ENCODE measurements at places on chromosomes 7 and 10.

DNA sequence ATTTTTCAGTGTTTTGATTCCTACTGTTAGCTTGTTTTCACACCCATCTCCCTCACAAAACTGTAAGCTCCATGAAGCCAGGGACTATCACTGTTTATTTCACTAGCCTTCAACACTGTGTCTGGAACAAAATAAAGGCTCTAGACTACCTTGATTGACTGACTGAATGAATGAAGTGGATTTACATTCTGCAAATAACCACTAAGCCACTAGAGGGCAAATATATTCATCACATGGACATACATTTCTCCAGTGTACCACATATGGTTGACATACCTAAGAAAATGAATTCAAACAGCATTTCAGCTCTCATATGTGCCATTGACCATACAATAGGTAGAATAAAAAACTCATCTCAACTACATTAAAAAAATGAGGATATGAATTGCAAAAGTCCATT lies 185.9 kb downstream of the RAB11FIP2 start:
- H3K4me1 ChIP-seq = no peaks in the 10 kb centered on the region
- H3K4me3 ChIP-seq = no peak overlapping the region
- H3K27me3 ChIP-seq = peaks cover 2% of the 10 kb centered on the region
- DNase-seq = no peak

DNA sequence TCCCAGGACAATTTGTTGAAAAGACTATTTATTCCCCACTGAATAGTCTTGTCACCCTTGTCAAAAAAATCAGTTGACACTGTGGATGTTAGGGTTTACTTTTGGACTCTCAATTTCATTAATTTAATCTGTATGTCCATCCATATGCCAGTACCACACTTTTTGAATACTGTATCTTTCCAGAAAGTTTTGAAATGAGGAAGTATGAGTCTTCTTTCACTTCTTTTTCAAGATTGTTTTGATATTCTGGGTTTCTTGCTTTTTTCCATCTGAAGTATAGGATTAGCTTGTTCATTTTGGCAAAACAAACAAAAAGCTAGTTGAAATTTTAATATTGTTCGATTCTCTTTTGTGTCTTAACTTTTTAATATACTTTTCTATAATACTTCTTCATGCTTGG lies 21.7 kb downstream of the KLHDC10 start:
- no peaks in the 10 kb centered on the region for H3K36me3 ChIP-seq
- H3K4me1 ChIP-seq = no peaks in the 10 kb centered on the region
- H3K4me3 ChIP-seq = no peak overlapping the region
- no peak overlapping the region for H3K27ac ChIP-seq

GRCh38 chr7:50227726-50228125 lies 76.8 kb upstream of the IKZF1 start:
- DNase-seq = no peak
- no peaks in the 10 kb centered on the region for H3K36me3 ChIP-seq
- H3K27me3 ChIP-seq = no peaks in the 10 kb centered on the region
- H3K27ac ChIP-seq = peak overlapping the region; percentile 40
- peaks cover 7% of the 10 kb centered on the region for H3K4me1 ChIP-seq

DNA sequence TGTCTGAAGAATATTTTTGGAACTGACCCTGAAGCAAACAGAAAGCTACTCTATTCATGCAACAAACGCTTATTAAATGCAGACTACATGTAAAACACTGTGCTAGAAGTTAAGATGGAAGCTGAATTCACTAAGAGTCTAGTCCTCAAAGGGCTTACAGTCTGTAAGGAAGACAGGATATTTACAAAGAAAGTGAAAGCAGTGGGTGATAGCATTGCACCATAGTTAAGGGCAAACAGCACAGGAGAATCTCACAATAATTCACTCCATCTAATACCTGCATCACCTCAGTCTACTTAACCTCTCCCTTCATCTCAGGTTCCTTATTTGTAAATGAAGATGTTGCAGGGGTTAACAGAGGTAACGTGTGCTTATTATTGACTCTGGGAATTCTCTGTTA lies 360.0 kb upstream of the AOAH start:
- no peak for DNase-seq
- H3K27me3 ChIP-seq = no peaks in the 10 kb centered on the region
- H3K27ac ChIP-seq = no peak overlapping the region

GRCh38 chr10:48885376-48885775 lies 54.3 kb downstream of the LRRC18 start:
- H3K4me1 ChIP-seq = no peaks in the 10 kb centered on the region
- no peak overlapping the region for H3K27ac ChIP-seq
- DNase-seq = no peak
- no peaks in the 10 kb centered on the region for H3K36me3 ChIP-seq
- H3K27me3 ChIP-seq = peaks cover 12% of the 10 kb centered on the region

- H3K27ac ChIP-seq = no peak overlapping the region
- DNase-seq = no peak
- no peaks in the 10 kb centered on the region for H3K36me3 ChIP-seq
- H3K4me3 ChIP-seq = no peak overlapping the region
Observed at GRCh38 chr7:124426621-124427020, 339.0 kb downstream of the GPR37 start.

DNA sequence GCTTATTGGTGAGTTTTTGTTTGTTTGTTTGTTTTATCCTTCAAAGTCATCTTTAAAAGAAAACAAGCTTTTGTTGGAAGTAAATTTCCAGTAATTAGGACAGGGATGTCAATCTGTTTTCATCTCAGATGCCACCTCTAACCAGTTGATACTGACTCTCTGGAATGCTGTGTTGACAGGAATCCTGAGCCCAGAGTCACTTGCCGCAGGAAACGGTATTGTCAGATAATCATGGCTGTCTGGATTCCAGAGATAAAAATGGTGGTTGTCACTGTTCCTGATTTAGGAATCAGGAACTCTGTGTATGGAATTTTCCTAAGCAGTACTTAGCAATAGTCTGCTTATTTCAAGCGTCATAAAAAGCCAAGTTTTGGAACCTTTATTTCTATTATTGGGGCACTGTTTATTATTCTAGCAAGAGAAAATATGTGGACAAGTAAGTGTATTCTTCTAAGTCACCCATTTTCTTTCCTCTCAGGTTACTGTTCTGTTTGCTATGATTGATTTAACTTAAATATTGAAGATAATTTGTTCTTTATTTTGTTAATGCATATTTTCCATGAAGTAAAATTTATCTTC lies 39.2 kb downstream of the CDC123 start:
- no peaks in the 10 kb centered on the region for H3K27me3 ChIP-seq
- H3K4me1 ChIP-seq = no peaks in the 10 kb centered on the region
- no peak overlapping the region for H3K4me3 ChIP-seq
- H3K27ac ChIP-seq = no peak overlapping the region
- H3K36me3 ChIP-seq = peaks cover 68% of the 10 kb centered on the region
- DNase-seq = no peak

GRCh38 chr7:47939425-47940036 lies 8.7 kb downstream of the PKD1L1 start:
- H3K27me3 ChIP-seq = no peaks in the 10 kb centered on the region
- no peak overlapping the region for H3K4me3 ChIP-seq
- no peaks in the 10 kb centered on the region for H3K4me1 ChIP-seq
- H3K27ac ChIP-seq = no peak overlapping the region
- no peaks in the 10 kb centered on the region for H3K36me3 ChIP-seq
- DNase-seq = no peak

DNA sequence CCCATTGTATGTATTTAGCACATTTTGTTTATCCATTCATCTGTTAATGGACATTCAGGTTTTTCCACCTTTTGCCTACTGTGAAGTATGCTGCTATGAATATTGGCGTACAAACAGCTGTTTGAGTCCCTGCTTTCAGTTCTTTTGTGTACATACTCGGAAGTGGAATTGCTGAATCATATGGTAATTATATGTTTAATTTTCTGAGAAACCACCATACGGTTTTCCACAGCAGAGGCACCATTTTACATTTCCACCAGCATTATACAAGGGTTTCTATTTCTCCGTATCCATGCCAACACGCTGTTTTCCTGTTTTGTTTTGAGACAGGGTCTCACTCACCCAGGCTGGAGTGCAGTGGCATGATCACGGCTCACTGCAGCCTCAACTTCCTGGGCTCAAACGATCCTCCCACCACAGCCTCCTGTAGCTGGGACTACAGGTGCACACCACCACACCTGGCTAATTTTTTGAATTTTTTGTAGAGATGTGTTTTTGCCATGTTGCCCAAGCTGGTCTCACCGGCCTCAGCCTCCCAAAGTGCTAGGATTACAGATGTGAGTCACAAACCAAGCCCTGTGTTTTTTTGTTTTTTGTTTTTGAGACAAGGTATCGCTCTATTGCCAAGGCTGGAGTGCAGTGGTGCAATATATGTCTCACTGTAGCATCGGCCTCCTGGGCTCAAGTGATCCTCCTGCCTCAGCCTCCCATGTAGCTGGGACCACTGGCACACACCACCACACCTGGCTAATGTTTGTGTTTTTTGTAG lies 22.1 kb upstream of the FBXW4 start:
- no peak overlapping the region for H3K4me3 ChIP-seq
- H3K27me3 ChIP-seq = peaks cover 5% of the 10 kb centered on the region
- no peak for DNase-seq
- H3K36me3 ChIP-seq = no peaks in the 10 kb centered on the region
- no peak overlapping the region for H3K27ac ChIP-seq

DNA sequence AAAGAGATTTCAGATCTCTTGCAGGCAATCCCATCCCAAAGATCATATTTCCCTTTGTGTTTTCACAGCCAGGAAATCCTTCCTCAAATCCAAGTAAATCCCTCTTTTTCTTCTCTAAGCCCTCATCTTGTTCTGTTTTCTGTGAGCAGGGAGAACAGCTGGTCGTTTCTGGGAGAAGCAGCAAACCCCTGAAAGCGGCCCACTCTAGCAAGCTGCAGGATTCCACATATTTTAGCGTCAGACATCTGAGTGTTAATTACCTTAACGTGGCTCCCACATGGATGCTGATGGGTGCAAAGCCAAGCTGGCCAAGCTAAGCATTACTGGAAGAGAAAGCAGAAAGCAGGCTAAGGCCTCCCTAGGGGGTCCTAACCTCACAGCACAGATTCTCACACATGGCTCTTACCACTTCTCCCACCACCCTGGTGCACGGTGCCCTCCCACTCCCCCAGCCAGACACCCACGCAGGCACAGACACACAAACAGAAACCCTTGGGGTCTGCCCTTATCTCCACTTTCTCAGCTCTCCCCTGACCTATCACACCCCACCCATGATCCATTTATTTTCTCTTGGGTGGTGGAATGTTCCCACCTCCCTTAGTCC lies 551.0 kb upstream of the AUTS2 start:
- no peaks in the 10 kb centered on the region for H3K27me3 ChIP-seq
- H3K27ac ChIP-seq = no peak overlapping the region
- no peaks in the 10 kb centered on the region for H3K4me1 ChIP-seq
- H3K36me3 ChIP-seq = no peaks in the 10 kb centered on the region
- no peak for DNase-seq

- DNase-seq = no peak
- H3K4me1 ChIP-seq = no peaks in the 10 kb centered on the region
- H3K27me3 ChIP-seq = no peaks in the 10 kb centered on the region
- H3K4me3 ChIP-seq = no peak overlapping the region
Observed at GRCh38 chr7:84069999-84070500, 124.5 kb downstream of the SEMA3A start.

- no peak for DNase-seq
- H3K27me3 ChIP-seq = peaks cover 4% of the 10 kb centered on the region
- H3K4me3 ChIP-seq = no peak overlapping the region
- H3K4me1 ChIP-seq = no peaks in the 10 kb centered on the region
- H3K36me3 ChIP-seq = no peaks in the 10 kb centered on the region
Observed at GRCh38 chr10:10787586-10787985, 230.1 kb upstream of the CELF2 start.

Measured in T-cell (primary cell).